ENCODE measurements at places on chromosomes 1 and 21. TPM values are rescaled to one million over a fixed set of nuclear protein-coding genes. Genes with fewer than 3 reads are reported as not detected.

S100B gene
- not detected for total RNA-seq

NUDT17 gene
- total RNA-seq, result 6.3 TPM

ELAVL4 gene
- total RNA-seq, result not detected

DYNLT4 gene
- 0.64 TPM for total RNA-seq

OR2M3 gene
- not detected for total RNA-seq
